ENCODE measurements at places on chromosomes 13 and 19.

DNA sequence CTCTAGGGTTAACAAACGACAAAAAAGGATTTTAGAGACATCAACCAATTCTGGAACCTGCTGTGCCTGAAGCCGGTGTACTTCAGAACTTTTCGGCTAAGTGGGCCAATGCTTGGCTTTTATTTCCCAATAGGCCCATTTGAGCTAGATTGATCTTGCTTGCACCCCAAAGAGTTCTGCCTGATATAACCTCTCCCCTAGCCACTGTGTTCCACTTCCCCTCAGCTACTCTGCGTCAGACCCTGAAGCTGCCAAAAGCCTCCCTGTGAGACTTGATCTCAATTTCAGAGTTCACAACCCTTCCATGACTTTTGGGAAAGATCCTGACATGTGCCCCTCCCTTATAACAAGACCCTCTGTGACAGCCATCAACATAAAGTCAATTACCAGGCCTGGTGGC lies 5.6 kb upstream of the SIGLEC14 start:
- no peak for DNase-seq

- DNase-seq, result no peak
Measured at GRCh38 chr13:20239748-20240147, 7.6 kb upstream of the GJB6 start.

DNA sequence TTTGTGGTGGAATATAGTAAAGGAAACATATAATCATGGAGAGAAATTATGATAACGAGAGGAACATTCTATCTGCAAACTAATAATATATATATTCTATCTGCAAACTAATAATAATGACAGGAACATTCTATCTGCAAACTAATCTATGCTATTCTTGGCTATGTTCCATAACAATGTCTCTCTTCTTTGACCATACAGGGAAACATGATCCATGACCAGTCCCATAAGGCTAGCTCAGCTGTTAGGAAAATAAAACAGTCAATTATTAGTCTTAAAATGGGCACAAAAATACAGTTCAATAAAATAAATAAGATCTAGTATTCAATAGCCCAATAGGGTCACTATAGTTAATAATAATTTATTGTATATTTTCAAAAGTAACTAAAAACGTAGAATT lies 707.8 kb upstream of the PCDH20 start:
- DNase-seq, result no peak

DNA sequence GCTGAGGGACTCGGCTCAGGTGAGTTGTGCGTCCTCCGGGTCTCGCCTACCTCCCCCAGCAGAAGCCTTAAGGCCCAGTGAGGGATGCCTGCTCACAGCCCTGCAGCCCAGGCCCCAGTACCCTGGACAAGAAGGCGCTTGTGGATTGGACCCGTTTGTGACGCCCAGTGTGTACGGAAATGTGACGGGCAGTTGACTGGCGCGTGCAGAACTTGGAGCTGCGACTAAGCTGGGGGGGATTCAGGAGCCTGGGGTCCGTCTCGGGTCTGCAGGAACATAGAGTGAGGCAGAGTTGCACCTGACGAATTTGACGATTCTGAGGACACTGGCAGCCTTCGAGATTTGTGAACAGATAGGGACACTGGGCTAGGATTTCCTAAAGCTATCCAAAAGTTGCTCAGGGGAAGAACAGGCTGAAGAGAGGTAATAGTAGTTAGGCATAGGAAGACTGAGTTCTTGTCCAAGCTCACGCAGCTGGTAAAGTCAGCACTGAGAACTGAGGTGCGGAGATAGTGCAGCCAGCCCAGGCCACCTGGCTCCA lies 519 bp downstream of the ZNF551 start:
- no peak for DNase-seq

DNA sequence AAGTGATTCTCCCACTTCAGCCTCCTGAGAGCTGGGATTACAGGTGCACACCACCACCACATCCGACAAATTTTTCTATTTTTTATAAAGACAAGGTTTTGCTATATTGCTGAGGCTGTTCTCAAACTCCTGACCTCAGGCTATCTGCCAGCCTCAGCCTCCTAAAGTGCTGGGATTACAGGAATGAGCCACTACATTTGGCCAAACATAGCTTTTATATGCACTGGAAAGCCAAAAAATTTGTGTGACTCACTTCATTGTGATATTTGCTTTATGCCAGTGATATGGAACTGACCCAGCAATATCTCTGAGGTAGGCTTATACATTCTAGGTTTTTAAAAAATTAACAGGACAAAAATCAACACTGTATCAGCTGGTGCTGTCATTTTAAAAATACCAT lies 26.8 kb upstream of the ACOD1 start:
- DNase-seq, result no peak

DNA sequence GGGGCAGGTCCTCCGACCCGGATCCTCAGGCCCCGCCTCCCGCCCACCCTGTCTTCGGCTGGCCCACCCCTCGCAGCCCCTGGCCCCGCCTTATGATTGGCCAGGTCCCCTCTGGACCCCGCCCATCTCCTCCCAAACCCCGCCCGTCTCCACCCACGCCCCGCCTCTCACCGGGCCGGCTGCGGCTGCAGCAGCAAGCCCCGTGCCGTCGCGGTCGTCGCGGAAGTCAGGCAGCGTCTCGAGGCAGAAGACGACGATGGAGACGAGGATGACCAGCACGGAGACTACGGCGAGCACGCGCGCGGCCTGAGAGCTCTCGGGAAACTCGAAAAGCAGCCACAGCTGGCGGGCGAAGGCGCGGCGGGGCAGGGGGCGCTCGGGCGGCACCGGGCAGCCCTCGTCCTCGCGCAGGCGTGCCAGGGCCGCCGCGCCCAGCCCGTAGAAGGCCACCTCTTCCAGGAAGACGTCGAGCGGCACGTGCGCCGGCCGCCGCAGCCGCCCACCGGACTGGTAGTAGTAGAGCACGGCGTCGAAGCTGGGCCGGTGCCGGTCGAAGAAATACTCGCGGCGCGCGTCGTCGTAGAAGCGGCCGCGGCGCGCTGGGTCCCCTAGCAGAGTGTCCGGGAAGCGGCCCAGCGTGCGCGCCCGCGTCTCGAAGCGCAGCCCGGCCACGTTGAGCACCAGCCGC lies 495 bp downstream of the KCNA7 start:
- no peak for DNase-seq

DNA sequence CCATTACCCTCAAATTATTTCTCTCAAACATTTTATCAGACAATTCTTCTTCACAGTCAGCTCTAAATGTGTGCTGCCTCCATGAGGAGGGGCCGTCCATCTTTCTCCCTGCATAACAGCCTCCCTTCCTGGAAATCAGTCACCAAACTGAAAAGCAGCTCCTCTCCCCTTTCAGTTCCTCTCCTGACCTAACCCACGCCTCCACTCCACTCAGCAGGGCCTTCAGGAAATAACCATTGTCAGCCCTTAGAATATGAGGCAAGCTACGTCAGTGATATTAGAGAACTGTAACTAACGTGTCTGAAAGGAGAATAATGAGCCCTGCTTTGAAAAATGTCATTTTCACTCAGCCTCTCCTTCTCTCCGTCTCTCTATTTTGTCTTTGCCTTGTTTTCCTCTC lies 116.2 kb downstream of the OLFM4 start:
- DNase-seq, result no peak

DNA sequence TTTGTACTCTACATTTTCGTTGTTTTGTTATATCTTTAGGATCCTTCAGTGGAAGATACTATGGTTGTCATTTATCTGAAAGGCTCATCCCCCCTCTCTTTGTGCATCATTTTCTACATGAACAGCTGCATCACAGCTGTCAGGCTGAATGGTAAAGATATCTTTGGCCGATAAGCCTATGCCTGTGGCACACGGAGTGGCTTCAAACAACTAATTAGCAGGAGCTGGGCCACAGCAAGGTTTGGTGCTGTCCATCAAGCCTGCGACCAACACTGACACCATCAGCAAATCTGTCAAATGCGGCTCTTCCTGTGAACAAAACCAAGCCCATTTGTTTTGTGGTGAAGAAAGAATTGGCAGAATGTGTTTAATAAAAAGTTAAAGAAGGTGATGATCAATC lies 334.4 kb downstream of the PCDH9 start:
- no peak for DNase-seq

DNA sequence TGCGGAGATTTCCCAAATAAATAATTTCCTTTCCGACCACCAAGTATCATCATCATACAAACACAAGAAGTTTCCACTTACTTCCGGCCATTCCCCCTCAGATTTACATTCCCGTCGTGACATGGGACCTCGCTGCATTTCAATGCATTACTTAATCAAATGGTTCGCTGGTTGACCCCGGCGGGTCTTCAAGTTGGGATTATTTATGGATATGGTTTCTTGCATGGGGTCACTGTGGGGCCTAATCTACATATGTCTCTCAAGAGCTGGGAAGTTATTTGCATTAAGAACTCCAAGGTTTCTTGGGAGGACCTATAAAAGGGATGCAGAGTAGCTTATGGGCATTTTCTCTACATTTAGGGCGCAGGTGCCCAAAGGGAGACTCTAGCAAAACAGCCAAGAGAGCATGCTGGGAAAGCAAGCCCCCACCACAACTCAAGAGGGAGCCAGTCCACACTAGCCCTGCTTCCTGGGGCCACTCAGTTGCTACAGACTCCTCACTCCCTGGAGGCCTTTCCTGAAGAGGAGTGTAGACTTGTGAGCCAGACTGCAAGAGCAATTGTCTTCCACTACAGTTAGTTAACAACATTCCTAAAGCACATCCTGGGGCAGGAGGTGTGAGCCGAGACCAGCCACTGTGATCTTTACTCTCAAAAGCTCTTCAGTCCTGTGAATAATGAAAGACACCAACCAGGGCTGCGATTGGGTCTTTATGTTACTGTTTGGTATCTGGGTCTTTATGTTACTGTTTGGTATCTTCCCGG lies 125.3 kb downstream of the KATNAL1 start:
- no peak for DNase-seq

- DNase-seq, result no peak
Measured at GRCh38 chr13:81872581-81872980, 1531.7 kb upstream of the SPRY2 start.

GRCh38 chr13:20435616-20436368 lies 89.9 kb downstream of the CRYL1 start:
- no peak for DNase-seq

- peak; percentile 47 for DNase-seq
Measured at GRCh38 chr13:95677564-95678266, 776 bp downstream of the DNAJC3 start.

- DNase-seq, result no peak
Measured at GRCh38 chr13:111791131-111791530, 275.8 kb upstream of the SOX1 start.

DNA sequence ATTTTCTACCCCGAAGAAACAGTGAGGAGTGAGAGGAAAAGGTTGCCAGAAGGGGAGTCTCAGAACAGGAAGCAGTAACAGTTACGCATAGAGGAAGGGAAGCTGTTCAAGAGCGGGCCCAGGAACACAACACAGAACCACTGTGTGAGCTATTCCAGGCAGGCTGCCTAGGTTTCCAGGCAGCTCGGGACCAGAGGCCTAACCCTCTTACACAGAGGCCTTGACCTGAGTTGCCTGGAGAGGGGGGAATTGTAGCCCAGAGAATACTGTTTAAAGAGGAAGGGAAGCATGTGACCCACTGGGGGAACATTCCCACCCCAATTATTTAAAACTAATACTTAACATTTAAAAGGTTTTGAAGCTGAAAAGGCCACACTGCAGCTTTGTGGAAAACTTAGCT lies 93.3 kb upstream of the ZNF98 start:
- no peak for DNase-seq

- peak; percentile 41 for DNase-seq
Measured at GRCh38 chr13:45200701-45201232, at the start of gene KCTD4. KCTD4 (minus strand) TSS chr13:45201045; CDS start chr13:45194567, 6,478 bp downstream.

- peak; percentile 39 for DNase-seq
Measured at GRCh38 chr13:36778083-36778671, 40.8 kb upstream of the RFXAP start.

DNA sequence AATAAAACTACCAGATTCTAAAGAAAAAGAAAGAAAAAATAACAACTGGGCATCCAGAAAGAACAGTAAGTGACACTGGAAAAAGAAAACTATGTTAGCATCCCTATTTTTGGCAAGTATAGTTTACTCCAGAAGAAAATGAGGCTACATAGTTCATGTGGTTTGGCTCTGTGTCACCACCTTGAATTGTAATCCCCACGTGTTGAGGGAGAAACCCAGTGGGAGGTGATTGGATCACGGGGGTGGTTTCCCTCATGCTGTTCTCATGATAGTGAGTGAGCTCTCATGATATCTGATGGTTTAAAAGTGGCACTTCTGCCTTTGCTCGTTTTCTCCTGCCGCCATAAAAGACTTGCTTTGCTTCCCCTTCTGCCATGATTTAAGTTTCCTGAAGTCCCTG lies 76.9 kb downstream of the ITGBL1 start:
- DNase-seq, result peak; percentile 81

GRCh38 chr13:75651013-75651412 lies 14.9 kb downstream of the LMO7 start:
- DNase-seq, result no peak

- peak; percentile 28 for DNase-seq
Measured at GRCh38 chr19:55149078-55150003, at the start of gene TNNT1. TNNT1 (minus strand) TSS chr19:55149206; CDS start chr19:55147157, 2,049 bp downstream.

GRCh38 chr13:44711706-44712105 lies 135.6 kb upstream of the TSC22D1 start:
- DNase-seq, result no peak

- no peak for DNase-seq
Measured at GRCh38 chr19:29504454-29504853, 21.3 kb upstream of the VSTM2B start.

All from foreskin fibroblast (primary cell).